Right renal cortex interstitium (tissue), 3 donors: ENCODE measurements at places on chromosomes 12 and 14. TPM values are rescaled to one million over a fixed set of nuclear protein-coding genes. Genes with fewer than 3 reads are reported as not detected.

The CHGA gene
- not detected for polyA plus RNA-seq

The KLHL33 gene
- 0.45 TPM for polyA plus RNA-seq

The OTOGL gene
- polyA plus RNA-seq: 1.0 TPM

The TSPAN19 gene
- polyA plus RNA-seq: 0.78 TPM

The MIP gene
- 0.18 TPM for polyA plus RNA-seq

The PIANP gene
- 8.1 TPM for polyA plus RNA-seq

The ABHD12B gene
- polyA plus RNA-seq: 0.83 TPM

The SIX6 gene
- not detected for polyA plus RNA-seq

The FLRT2 gene
- 243 TPM for polyA plus RNA-seq

The OLR1 gene
- polyA plus RNA-seq: 1.2 TPM

The KIF5A gene
- 0.31 TPM for polyA plus RNA-seq

The TAS2R43 gene
- polyA plus RNA-seq: not detected

The SLC17A8 gene
- polyA plus RNA-seq: 0.32 TPM

The CHPT1 gene
- 40.2 TPM for polyA plus RNA-seq

The FERMT2 gene
- 189 TPM for polyA plus RNA-seq

GRCh38 chr12:111277570-111277969 lies 91.3 kb downstream of the PHETA1 start:
- no peak for DNase-seq

DNA sequence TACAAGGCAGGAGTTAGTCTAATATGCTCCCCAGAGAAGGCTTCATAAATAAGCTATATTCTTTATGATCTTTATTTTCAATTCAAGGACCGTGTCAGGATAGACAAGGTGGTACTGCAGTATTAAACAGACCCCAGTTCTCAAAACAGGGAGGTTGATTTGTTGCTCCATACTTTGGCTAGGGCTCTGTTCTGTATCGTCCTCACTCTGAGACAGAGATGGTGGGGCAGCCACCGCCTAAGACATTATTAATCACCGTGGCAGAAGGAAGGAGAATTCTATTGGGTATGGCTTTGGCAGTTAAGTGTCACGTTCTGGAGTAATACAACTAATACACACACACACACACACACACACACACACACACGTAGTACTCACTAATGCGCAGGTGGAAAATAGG lies 117.0 kb upstream of the SLCO1C1 start:
- no peak for DNase-seq

DNA sequence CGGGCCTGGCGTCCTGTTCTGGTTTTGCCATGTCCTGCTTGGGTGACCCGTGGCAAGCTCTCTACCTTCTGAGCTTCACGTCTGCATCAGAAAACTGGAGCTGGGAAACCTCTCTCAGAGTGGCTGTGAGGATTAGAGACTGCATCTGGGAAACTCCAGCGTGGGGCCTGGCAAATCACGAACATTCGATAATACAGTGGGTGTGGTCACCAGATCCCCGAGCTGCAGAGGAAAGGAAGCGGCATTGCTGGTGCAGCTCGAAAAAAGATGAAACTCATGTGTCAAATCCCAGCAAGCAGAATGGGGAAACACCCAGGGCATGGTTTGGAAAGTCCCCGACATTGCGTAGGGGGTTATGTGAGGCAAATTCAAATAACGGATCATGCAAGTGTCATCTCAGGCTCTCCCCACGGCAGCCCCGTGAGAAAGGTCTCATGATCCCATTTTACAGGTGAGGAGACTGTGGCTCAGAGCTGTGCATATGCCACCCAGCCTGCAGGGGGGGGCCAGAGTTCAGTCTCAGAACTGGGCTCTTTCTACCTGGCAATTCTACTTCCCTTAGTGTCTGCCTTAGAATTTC lies 98.1 kb upstream of the VRK1 start:
- DNase-seq: no peak

- no peak for DNase-seq
Observed at GRCh38 chr14:51518280-51518679, 133.4 kb upstream of the FRMD6 start.

DNA sequence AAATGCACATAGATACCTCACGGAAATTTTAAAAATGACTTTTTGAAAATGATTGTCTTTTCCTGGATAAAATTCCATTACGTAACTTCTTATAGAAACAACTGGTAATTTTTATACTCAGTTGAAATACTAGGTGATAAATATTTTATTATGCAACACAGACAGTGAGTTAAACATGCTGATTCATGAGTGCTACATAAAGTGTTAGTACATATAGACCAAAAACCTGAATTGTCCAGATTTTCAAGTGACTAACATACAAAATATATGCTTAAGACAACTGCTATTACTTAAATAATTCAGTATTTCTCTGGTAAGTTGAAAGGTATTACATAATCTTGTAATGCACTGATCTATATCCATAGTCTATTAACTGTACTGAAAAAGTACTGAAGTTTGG lies 11.9 kb downstream of the PTPRO start:
- DNase-seq: no peak

DNA sequence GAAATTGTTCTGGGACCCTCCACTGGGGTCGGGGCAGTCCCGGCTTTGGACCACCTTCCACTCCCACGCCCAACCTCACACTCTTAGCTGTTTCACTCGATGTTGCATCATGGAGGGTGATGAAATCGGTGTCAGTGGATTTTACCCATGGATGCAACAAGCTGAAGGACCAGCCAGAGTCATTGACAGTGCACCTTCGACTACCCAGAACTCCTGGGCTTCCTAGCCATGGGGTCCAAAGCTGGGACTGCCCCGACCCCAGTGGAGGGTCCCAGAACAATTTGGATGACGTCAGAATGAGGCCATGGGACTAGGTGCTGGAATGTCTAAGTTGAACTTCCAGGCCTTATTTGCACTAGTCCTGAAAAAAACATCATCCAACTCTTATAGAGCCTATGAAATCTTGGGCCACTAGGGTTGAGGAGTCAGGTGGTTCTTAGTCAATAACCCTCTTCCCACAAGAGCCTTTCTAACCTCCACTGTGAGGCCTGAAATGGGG lies 882 bp upstream of the IL23A start:
- no peak for DNase-seq

GRCh38 chr12:108915632-108916133 lies 35.8 kb downstream of the DAO start:
- DNase-seq: no peak

- no peak for DNase-seq
Observed at GRCh38 chr14:67853715-67854114, 34.1 kb downstream of the RAD51B start.

DNA sequence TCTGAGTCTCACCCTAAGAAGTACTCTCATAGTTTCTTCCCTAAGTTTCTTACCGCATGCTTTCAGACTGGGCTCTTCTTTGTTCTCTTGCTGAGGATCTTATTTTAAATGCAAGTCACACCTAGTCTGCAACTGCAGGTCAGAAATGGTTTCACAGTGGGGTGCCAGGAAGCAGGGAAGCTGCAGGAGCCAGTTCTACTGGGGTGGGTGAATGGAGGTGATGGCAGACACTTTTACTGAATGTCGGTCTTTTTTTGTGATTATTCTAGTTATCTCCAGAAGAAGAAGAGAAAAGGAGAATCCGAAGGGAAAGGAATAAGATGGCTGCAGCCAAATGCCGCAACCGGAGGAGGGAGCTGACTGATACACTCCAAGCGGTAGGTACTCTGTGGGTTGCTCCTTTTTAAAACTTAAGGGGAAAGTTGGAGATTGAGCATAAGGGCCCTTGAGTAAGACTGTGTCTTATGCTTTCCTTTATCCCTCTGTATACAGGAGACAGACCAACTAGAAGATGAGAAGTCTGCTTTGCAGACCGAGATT lies 1.7 kb downstream of the FOS start:
- no peak for DNase-seq

DNA sequence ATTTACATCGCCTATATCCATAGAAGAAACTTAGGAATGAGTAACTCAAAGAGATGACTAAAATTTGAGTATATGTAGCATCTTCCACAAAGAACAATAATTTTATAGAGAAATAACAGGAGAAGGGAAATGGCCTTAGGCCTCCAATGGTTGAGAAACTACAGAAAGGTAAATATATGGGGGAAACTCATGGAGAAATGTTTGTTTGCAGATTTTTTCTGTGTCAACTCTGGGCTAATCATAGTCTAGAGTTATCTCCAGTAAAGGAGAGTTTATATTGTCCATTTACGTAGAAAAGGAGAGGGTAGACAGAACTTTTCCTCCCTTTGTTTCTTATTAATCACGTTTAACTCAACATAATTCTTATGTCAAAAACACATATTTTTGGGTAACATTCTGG lies 244.2 kb downstream of the GLT1D1 start:
- no peak for DNase-seq

GRCh38 chr12:57025196-57025595 lies 8.9 kb upstream of the TAC3 start:
- DNase-seq: no peak

- no peak for DNase-seq
Observed at GRCh38 chr12:12108441-12109058, 37.8 kb downstream of the BCL2L14 start.

GRCh38 chr12:121461048-121461447 lies 61.1 kb downstream of the RNF34 start:
- no peak for DNase-seq

- DNase-seq: no peak
Observed at GRCh38 chr12:131350943-131351318, 360.0 kb upstream of the SFSWAP start.

- DNase-seq: no peak
Observed at GRCh38 chr14:39614297-39614923, 182.2 kb upstream of the FBXO33 start.

DNA sequence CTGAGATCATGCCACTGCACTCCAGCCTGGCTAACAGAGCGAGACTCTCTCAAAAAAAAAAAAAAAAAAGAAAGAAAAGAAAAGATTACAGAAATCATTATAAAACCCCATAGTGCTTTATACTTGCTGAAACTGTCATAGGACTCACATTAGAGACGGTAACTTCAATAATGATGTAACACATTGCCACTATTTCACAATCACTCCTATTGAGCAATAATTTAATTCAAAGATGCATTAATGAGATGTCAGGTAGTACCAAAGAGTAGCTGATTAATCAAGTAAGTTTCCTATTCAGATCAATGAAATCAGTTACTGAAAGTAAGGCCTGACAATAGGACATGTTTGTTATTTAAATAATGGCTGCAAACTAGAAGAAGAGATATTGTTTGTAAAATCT lies 751.5 kb upstream of the ALG10B start:
- DNase-seq: no peak

DNA sequence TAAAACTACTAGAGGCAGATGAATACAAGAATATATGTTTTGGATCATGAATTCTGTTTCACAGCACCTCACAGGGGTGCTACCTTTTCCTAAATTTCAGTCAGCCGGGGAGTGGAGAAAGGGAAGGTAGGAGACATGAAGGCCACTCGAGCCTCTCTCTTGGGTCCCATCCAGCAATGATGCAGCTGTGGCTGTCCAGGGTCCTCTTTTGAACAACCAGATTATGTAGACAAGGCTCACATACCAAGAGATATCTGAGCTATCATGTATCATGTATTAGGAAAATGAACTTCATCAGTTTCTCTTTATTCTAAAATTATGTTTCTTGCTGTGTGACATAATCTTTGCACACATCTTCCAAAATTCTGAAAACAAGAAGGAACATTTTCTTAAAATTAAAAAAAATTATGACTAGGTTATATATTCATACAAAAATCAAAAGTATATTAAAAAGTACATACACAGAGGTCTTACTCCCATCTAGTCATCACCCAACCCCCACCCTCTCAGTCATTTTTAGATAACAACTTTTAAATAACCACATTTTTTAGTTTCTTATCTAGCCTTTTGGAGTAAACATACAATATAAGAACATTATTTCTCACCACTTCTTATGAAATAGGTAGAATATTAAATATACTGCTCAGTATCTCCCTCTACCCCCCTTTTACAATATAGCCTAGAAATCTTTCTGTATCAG lies 88.7 kb downstream of the ACADS start:
- DNase-seq: no peak

DNA sequence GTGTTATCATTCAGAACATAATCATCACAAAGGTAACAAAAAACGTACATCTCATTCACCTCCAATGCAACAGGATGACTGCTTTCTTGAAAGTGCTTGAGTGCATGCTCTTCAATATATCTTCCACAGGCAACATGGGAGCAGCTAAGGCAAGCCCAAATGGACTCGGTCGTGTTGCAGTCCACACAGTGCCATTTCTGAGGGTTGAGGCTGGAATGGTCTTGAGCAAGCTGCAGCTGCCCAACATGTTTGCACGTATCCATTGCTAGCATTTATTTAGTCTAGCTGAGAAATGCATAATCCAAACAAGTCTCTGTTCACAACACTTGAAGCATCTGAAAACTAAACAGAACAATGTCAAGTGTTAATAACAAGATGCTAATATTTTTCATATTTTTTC lies 17.3 kb downstream of the USP44 start:
- no peak for DNase-seq
